A549 treated with AZD2906 at 1 μM for 4 hours (cell line): ENCODE measurements at places on chromosomes 16 and 17. TPM values are rescaled to one million over a fixed set of nuclear protein-coding genes. Genes with fewer than 3 reads are reported as not detected.

The CHD9 gene
- total RNA-seq: 13.2 to 19.0 TPM (median 14.7 TPM) in 5 replicates

The NXPH3 gene
- total RNA-seq: 1.1 to 1.5 TPM (median 1.5 TPM) in 5 replicates

The SPNS2 gene
- 9.9 to 19.0 TPM (median 14.4 TPM) in 5 replicates for total RNA-seq

The KRT12 gene
- total RNA-seq: not detected in 5 replicates

The AOC3 gene
- 1.0 to 1.6 TPM (median 1.3 TPM) in 5 replicates for total RNA-seq

The METRN gene
- 66.1 to 228 TPM (median 216 TPM) in 5 replicates for total RNA-seq

The DDX52 gene
- 23.7 to 28.9 TPM (median 26.0 TPM) in 5 replicates for total RNA-seq

The FOXN1 gene
- total RNA-seq: 0.02 to 0.07 TPM (median 0.03 TPM) in 3 of 5 replicates, not detected in the others

The NUPR1 gene
- 10.8 to 18.9 TPM (median 14.9 TPM) in 5 replicates for total RNA-seq

The TMUB2 gene
- 34.5 to 43.3 TPM (median 42.7 TPM) in 5 replicates for total RNA-seq

The ZNF594 gene
- 1.1 to 1.6 TPM (median 1.5 TPM) in 5 replicates for total RNA-seq

The TTYH2 gene
- total RNA-seq: 1.5 to 1.9 TPM (median 1.9 TPM) in 5 replicates

The SP6 gene
- total RNA-seq: 7.6 to 7.8 TPM (median 7.7 TPM) in 5 replicates

The FZD2 gene
- total RNA-seq: 23.6 to 37.5 TPM (median 34.8 TPM) in 5 replicates

The PRR35 gene
- total RNA-seq: 0.08 to 0.28 TPM (median 0.26 TPM) in 5 replicates

The CCL7 gene
- 0.11 to 0.25 TPM (median 0.22 TPM) in 5 replicates for total RNA-seq

The TBC1D24 gene
- 6.0 to 7.9 TPM (median 6.7 TPM) in 5 replicates for total RNA-seq

The KRTAP9-2 gene
- total RNA-seq: not detected in 5 replicates

The C17orf67 gene
- total RNA-seq: 1.3 to 2.1 TPM (median 1.9 TPM) in 5 replicates

The YBX2 gene
- total RNA-seq: 0.37 to 0.68 TPM (median 0.53 TPM) in 5 replicates

The GNG13 gene
- not detected in 5 replicates for total RNA-seq

The BEAN1 gene
- total RNA-seq: 5.0 to 6.7 TPM (median 5.7 TPM) in 5 replicates

The DPEP2 gene
- 0.05 TPM in 1 of 5 replicates, not detected in the others for total RNA-seq

The ZNF785 gene
- total RNA-seq: not detected in 5 replicates

The CNGB1 gene
- 0.06 to 0.20 TPM (median 0.10 TPM) in 5 replicates for total RNA-seq

The SP2 gene
- 17.8 to 19.3 TPM (median 18.3 TPM) in 5 replicates for total RNA-seq

The GDPD1 gene
- total RNA-seq: 0.37 to 0.77 TPM (median 0.48 TPM) in 5 replicates

The ALOX12 gene
- not detected in 5 replicates for total RNA-seq

The GAA gene
- total RNA-seq: 54.7 to 63.4 TPM (median 59.3 TPM) in 5 replicates

The C17orf100 gene
- total RNA-seq: 1.8 to 3.2 TPM (median 2.7 TPM) in 5 replicates

The KRT33A gene
- not detected in 5 replicates for total RNA-seq

The KRTAP2-3 gene
- total RNA-seq: 0.18 TPM in 1 of 5 replicates, not detected in the others

The PPY gene
- 0.34 to 0.43 TPM in 2 of 5 replicates, not detected in the others for total RNA-seq

The TEKT5 gene
- 0.18 TPM in 1 of 5 replicates, not detected in the others for total RNA-seq

The CACNG1 gene
- total RNA-seq: 0.07 to 0.25 TPM (median 0.17 TPM) in 5 replicates

The CIAPIN1 gene
- total RNA-seq: 70.7 to 96.2 TPM (median 72.4 TPM) in 5 replicates

The CBX2 gene
- total RNA-seq: 14.3 to 17.5 TPM (median 16.1 TPM) in 5 replicates

The CLEC3A gene
- total RNA-seq: not detected in 5 replicates

The KCNAB3 gene
- 1.3 to 3.3 TPM (median 2.2 TPM) in 5 replicates for total RNA-seq

The NSMCE1 gene
- 57.5 to 62.3 TPM (median 60.5 TPM) in 5 replicates for total RNA-seq

The ABCA8 gene
- 0.24 to 0.52 TPM (median 0.31 TPM) in 5 replicates for total RNA-seq
